ENCODE measurements at places on chromosomes 7 and 10.

- no peak for DNase-seq
These were observed 13.6 kb downstream of the MRPS33 start for GRCh38 chr7:141001122-141001521.

DNA sequence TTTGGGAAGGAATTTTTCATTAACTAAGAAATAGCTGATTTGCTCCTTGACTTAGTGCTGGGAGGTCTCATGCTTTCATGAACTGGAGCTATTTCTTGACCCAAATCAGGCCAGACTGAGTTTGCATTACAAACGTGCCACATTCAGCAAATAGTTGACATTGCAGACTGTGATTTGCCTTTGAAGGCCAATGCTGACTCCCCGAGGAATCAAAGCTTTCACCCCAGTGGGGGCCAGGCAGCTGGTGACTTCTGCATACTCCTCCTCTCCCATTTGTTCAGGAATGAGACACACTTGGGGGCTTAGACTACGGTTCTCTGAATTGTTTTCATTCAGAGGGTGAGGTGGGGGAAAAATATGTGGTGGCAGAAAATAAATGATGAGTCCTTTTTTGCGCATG lies 111.0 kb upstream of the JAZF1 start:
- DNase-seq, result no peak

- DNase-seq, result no peak
These were observed 683.1 kb upstream of the SORCS1 start for GRCh38 chr10:107847620-107848019.

- DNase-seq, result no peak
These were observed 142.4 kb downstream of the EPC1 start for GRCh38 chr10:32204606-32205005.

DNA sequence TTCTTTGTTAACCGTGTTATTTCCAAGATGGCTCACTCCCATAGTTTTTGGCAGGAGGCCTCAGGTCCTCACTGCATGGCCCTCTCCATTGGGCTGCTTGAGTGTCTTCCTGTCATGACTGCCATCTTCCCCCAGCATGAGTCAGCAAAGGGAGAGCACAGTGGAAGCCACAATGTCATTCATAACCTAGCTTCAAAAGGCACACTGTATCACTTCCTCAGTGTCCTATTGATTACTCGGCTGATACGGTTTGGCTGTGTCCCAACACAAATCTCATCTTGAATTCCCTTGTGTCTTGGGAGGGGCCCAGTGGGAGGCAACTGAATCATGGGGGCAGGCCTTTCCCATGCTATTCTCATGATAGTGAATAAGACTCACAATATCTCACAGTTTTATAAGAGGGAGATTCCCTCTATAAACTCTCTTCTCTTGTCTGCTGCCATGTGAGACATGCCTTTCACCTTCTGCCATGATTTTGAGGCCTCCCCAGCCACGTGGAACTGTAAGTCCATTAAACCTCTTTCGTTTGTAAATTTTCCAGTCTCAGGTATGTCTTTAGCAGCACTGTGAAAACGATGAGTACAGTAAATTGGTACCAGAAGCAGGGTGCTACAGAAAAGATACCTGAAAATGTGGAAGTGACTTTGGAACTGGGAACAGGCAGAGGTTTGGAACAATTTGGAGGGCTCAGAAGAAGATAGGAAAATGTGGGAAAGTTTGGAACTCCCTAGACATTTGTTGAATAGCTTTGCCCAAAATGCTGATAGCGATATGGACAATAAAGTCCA lies 106.5 kb downstream of the PRLHR start:
- DNase-seq, result no peak

GRCh38 chr10:15236340-15236739 lies 67.8 kb upstream of the NMT2 start:
- DNase-seq, result no peak

DNA sequence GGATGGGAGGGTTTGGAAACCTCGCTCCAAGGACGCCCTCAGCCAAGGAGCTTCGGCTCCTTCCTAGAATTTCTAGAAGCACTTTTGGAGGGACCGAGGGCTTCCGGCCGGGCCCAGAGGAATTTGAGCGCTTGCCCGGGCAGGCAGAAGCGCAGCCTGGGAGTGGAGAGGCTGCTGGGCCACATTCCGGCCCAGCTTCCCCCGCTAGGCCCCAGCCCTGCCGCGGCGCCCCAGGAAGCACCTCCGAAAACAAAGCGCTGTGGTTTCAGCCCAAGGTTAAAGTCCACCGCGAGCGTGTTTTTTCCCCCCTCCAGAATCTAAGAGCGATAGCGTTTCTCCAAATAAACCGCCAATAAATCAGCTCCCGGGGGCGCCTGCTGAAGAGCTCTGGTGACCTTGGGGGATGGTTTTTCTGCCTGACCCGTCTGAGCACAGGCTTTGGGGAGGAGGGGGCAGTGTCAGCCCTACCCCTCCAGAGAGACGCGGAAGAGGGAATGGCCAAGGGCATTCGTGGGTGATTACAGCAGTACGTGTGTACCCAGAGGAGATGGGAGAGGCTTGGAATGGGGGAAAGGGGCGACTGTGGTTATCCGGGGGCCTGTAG lies 5.7 kb upstream of the TNRC18 start:
- no peak for DNase-seq

- DNase-seq, result no peak
These were observed 270.1 kb upstream of the FZD1 start for GRCh38 chr7:90994121-90994520.

DNA sequence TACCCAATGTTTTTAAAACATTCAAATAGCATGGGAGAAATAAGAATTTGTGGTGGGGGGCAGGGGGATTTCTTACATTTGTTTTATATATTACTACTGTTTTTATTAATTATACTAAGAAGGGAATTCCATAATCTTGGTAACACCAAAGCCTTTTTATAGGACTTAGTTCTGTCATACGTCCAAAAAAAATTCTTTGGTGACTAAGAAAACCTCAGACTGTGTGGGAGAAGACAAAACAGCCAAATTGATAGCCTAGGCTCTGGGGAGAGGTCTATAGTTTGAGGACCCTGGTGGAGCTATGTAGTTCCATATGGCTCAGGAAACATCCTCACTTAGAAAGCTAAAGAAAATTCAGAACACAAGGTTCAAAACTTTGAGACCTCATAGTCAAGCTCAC lies 23.4 kb downstream of the ACSM6 start:
- DNase-seq, result no peak

- no peak for DNase-seq
These were observed 53.4 kb downstream of the TLL2 start for GRCh38 chr10:96460316-96460715.

DNA sequence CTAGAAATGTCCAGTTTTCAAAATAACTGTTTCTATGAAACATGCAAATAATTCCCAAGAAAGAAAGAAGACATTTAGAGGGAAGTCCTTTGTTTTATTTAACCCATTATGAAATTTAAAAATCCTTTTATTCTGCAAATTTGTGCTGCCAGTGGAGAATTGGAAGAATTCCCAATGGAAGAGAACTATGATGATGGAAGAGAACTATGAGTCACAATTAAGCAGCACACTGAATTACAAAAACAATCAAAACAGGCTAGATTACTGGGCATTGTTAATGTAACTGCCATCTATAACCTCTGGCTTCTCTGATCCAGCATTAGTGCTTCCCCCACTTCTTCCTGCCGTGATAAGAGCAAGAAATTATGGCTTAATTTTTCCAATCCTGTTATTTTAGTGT lies 126.2 kb upstream of the FEZF1 start:
- no peak for DNase-seq

DNA sequence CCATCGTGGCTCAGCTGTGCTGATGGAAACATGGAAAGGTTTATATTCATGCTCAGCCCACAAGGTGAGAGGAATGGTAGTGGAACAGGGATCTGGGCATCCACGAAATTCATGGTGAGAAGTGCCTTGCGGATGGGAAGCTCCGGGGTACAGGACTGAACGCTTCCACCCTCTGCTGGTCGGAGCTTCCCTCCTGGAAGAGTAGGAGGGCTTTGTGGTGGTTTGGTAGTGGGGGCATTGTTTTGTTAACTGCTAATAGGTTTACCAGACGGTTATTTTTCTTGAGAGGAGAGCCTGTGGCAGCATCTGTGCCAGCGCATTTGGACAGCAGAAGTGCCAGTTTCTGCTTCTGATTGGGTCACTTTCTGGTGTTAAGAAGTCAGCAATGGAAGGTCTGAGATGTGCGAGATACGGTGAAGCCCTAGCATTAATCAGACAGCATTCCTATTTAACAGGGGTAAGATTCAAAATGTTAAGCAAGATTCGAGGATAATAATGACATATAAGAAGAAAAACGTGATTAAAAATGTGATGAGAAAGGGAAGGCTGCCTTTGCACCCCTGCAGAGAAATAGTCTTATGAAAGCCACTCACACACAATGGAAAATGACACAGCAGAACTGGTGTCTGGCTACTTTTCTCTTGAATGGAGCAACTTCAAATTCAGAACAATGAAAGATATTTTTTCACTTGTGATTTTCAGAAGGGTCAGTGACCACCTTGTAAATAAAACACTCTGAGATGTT lies 17.7 kb downstream of the ABCA13 start:
- DNase-seq, result no peak

DNA sequence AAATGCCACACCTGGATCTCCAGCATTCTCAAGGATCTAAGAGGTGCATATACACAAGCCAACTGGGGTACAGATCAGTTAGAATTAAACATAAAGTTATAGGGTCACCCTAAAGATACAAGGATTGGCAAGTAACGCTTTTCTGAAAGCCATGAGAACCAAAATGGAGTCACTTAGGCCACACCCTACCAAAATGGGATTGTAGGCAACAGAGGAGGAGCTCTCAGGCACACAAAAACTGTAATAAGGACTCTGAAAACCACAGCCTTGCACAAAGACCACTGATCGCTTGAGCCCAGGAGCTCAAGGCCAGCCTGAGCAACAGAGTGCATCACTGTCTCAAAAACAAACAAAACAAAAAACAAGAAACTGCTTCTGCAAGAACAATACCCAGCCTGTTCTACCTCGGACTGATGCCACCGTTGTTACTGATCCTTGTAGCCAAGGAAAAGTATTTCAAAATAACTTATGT lies 35.5 kb downstream of the SVOPL start:
- no peak for DNase-seq

GRCh38 chr7:44445986-44446671 lies 44.3 kb downstream of the NUDCD3 start:
- no peak for DNase-seq

GRCh38 chr10:113961182-113962031 lies 82.3 kb upstream of the ADRB1 start:
- DNase-seq, result no peak

GRCh38 chr10:49664842-49665355 lies 14.6 kb upstream of the C10orf53 start:
- no peak for DNase-seq

DNA sequence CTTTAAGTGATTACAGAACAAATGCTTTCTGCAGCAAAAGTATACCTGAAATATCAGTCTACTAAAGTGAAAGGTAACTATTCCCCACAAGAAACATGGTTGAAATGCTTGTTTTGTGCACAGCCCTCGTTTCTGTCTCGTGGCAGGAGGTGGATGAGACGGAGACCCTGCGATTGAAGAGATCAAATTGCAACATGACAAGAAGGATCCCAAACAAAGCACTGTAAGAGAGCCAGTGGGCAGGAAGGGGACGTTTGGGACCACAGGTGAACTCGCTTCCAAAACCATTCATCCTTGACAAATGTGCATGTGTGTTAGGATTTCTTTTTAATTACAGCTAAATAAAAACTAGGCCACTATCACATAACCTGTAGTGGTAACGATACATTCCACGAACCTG lies 192.6 kb downstream of the CCSER2 start:
- no peak for DNase-seq

- DNase-seq, result no peak
These were observed 11.2 kb downstream of the MXI1 start for GRCh38 chr10:110218632-110219031.

DNA sequence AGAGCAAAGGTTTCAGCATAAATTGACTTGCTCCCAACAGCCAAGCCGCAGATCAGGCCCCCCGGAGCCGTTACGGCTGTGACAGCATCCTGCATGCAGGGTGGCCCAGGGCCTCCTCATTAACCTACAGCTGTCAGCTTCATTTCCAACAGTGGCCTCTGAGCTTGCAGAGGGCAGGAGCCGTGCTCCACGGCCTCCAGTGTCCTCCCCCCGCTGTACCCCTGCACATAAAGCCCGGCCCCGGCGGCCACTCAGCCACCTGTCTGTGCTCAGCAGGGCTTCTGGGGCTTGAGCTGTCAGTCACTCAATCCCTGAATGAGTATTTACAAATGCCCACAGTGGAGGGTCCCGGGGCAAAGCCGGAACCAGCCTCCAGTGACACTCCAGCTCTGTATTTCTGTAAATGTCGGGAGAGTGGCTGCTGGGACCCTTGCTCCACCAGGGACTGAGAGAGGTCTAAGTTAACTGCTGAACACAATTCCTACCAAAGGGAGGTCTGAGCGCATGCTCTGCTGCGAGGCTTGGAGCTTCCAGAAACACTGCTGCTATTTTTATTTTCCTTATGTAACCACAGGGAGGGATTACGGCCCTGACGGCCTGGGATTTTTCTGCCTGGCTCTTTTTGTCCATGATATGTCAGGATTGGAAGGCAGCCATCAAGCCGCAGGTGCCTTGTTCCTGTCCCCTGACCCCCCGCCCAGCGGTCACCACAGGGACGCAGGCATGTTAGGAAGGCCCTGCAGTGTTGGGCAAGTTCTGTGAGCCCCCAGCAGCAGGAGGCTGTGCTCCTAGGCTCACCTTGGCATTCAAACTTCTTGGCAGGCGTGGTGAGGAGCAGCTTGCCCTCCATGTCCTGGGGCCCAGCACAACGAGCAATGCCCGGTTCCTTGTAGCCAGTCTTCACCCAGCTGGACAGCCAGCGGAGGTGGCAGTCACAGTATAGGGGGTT lies 165.0 kb downstream of the SLIT1 start:
- DNase-seq, result no peak

DNA sequence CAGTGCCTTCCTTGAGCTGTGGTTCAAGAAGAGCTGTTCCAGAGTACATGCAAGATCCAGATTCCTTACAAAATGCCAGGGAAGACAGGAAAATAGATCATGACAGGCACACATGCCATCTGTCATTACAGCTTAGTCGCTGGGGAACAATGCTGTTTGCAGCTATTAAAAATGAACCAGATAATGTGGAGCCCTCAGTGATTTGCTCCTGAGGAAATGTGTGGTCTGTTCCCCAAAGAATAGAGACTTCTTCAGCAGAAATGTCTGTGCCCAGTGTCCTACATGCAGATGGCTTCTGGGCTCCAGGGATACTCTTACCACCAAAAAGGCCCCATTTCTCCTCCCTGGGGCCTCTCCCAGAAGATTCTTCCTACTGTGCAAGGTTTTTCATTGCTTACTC lies 627.9 kb downstream of the SORCS3 start:
- DNase-seq, result no peak

DNA sequence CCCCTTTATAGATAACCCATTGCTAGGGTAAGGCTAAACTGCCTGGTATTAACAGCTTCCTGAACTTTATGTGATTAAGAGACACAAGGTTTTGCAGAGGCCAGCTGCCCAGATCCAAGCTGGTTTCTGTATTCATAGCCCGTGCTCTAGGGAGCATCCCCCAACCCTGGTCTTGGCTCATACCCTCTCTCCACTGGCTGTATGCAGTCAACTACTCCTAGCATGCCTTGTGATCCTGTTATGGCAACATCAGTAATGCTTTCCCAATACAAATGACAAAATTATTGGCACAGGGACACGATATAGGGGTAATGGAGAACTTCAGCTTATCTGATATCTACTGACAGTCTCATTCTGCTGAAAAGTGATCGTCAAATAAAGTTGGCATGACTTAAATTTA lies 202.8 kb upstream of the MKLN1 start:
- DNase-seq, result no peak
